Pancreas (tissue), 10 donors: ENCODE measurements at places on chromosomes 16 and 17. TPM values are rescaled to one million over a fixed set of nuclear protein-coding genes. Genes with fewer than 3 reads are reported as not detected.

GRCh38 chr16:79964104-79964503 is 363.6 kb upstream of the MAF start:
- no peaks in the 10 kb centered on the region for H3K27me3 ChIP-seq
- no peaks in the 10 kb centered on the region for H3K4me1 ChIP-seq
- DNase-seq: no peak

FBXO47 gene
- not detected for total RNA-seq

DNA sequence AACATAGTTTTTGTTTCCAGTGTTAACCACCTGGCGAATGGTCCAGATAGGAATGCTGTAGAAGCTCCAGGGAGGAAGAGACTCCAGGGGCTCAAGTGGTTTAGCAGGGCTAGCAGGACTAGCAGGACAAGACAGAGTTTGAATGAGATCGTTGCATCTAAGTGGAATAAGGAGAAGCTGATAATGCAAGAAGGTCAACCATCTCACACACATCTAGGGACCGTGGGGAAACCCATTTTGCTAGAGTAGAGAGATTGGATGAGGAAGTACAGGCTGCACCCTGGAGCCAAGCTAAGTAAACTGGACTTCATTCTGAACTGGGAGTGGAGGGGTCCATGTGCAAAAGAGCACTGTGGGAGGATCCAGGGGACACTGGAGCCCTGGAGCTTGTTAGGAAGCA is 86.1 kb upstream of the HSBP1 start:
- no peak for DNase-seq
- H3K4me3 ChIP-seq: no peak overlapping the region
- no peaks in the 10 kb centered on the region for H3K36me3 ChIP-seq

ARL5C gene
- total RNA-seq: 0.73 TPM

DNA sequence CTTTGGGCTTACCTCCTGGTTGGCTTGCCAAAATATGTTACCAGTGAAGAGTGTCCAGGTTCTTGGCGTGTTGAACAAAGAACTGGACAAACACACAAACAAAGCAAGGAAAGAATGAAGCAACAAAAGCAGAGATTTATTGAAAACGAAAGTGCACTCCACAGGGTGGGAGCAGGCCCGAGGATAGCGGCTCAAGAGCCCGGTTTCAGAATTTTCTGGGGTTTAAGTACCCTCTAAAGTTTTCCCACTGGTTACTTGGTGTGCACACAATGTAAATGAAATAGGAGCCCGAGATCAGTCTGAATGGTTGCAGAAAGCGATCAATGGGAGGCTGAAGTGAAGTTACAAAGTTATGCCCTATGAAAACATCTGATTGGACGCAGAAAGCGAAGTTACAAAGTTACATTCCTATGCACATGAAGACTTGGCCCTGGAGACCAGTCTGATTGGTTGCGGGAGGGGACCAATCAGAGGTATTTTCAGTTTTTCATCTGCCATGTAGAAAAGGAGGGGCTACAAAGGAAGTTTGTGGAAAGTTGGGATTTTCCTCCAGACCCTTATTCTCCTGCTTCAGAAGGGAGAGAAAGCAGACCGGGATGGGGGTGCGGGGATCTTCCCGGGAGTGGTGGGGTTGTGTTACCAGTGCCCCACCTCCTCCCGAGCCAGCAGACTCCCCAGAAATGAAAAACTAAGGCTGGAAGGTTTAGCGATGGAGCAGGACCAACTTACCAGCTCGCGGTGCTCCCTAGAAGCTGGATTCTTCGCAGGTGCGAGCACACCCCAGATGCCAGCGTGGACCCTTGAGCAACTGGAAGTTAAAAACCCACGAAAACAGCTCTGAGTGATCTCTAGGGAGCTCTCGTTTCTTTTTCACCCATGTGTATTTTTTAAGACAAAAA is at the start of gene SLFN12:
TSS of gene SLFN12 (minus strand) at position 325 of the 899 bp plus-strand sequence. CDS start 9,472 bp downstream, outside the sequence.
- peak within 1 kb of the TSS; percentile 41 for H3K4me3 ChIP-seq
- H3K4me1 ChIP-seq: peaks cover 10% of the 10 kb centered on the region
- no peaks in the 10 kb centered on the region for H3K27me3 ChIP-seq
- H3K27ac ChIP-seq: peak within 1 kb of the TSS; percentile 76
- H3K36me3 ChIP-seq: no peaks in the 10 kb centered on the region
- no peak for DNase-seq

DNA sequence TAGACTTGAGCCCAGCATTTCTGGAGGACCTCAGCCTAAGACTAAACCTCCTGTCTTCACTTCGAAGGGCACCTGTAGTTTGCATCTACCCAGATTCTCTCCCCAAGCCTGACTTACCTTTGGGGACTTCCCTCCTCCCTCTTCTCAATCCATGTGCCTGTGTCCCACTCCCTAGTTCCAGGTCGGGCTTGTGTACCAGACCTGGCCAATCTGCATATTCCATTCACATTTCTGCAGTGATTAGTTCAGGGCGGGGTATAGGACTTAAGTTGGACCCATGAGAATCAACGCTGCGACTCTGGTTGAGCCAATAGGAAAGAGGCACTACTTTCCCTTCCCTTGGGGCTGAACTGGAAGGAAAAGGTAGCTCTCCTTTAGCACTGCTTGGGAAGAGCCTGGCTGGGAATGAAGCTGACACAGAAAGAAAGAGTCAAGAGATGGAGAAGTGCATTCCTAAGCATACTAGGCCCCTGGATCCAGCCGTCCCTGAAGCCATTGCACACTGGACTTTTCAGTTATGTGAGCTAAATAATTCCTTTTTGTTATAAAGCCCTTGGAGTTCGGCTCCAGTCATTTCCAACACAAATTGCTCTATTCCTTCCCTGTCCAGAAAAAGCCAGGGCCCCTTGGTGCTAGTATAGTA is 2.5 kb downstream of the TRADD start:
- H3K27me3 ChIP-seq: no peaks in the 10 kb centered on the region
- DNase-seq: no peak
- H3K36me3 ChIP-seq: no peaks in the 10 kb centered on the region

FOXF1 gene
- total RNA-seq: 0.43 TPM

DNA sequence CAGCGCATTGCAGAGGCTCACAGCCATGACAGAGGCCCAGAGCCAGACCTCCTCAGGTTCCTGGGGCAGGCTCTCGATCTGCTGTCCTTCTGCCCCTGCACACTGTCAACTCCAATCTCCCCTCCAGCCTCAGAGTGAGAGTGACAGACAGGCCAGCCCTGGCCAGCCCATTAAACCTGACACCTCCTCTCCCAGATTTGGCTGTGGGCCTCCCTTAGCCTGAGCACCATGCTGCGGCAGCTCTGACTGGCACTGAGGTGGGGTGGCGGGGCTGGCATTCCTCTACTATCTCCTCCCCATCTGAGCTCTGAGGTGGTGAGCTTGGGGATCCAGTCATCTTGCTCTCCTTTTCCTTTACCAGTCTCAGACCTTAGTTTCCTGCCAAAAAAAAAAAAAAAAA is 15.5 kb upstream of the C1QL1 start:
- H3K27me3 ChIP-seq: no peaks in the 10 kb centered on the region
- no peak overlapping the region for H3K27ac ChIP-seq
- H3K4me1 ChIP-seq: no peaks in the 10 kb centered on the region
- DNase-seq: no peak

DNA sequence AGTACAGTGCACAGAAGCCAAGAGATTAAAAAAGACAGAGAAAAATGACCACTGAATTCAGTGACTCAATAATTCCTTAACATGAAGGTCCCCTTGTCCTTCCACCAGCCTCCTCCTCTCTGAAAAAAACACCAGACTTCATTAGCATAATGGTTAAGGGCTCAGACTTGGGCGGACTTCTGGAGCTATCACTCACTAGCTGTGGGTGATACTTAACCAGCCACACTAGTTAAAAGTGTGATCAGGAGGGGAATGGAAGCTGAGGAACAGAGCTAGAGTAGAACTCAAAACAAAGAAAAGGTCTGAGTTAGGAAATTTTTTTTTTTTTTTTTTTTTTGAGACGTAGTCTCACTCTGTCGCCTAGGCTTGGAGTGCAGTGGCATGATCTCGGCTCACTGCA is 23.2 kb downstream of the ZNF652 start:
- DNase-seq: no peak
- H3K4me1 ChIP-seq: peaks cover 19% of the 10 kb centered on the region
- no peak overlapping the region for H3K4me3 ChIP-seq
- H3K27ac ChIP-seq: no peak overlapping the region

SEPTIN1 gene
- 1.2 TPM for total RNA-seq

FBXL20 gene
- 5.3 TPM for total RNA-seq

DNA sequence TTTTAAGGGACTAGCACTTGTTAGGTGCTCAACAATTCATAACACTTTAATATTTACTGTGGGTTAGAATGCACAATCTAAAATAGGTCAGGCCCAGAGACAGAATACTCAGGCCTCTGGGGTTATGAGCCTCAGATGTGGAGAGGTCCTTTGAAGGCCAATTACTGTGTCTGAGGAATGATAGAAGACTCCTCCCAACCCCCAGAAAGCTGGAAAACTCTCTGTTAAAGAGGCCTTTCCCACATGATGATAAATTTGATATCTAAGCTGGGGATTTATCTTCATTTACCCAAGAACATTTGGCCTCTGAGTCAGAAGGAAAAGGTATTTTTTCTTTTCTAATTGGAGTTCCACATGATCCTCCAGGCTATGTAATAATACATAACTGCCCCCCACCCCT is 41.1 kb upstream of the MMD start:
- no peak overlapping the region for H3K27ac ChIP-seq
- no peaks in the 10 kb centered on the region for H3K27me3 ChIP-seq
- DNase-seq: no peak
- no peak overlapping the region for H3K4me3 ChIP-seq
- H3K36me3 ChIP-seq: no peaks in the 10 kb centered on the region

GRCh38 chr17:2002767-2003329 is 22.3 kb downstream of the RTN4RL1 start:
- no peak overlapping the region for H3K4me3 ChIP-seq
- DNase-seq: no peak
- no peaks in the 10 kb centered on the region for H3K36me3 ChIP-seq
- no peaks in the 10 kb centered on the region for H3K27me3 ChIP-seq
- H3K4me1 ChIP-seq: peaks cover 16% of the 10 kb centered on the region
- peak overlapping the region; percentile 49 for H3K27ac ChIP-seq

- no peak for DNase-seq
- H3K27me3 ChIP-seq: no peaks in the 10 kb centered on the region
- H3K36me3 ChIP-seq: no peaks in the 10 kb centered on the region
- H3K27ac ChIP-seq: no peak overlapping the region
These were observed 8.7 kb upstream of the UBE2G1 start for GRCh38 chr17:4375039-4375748.

DNA sequence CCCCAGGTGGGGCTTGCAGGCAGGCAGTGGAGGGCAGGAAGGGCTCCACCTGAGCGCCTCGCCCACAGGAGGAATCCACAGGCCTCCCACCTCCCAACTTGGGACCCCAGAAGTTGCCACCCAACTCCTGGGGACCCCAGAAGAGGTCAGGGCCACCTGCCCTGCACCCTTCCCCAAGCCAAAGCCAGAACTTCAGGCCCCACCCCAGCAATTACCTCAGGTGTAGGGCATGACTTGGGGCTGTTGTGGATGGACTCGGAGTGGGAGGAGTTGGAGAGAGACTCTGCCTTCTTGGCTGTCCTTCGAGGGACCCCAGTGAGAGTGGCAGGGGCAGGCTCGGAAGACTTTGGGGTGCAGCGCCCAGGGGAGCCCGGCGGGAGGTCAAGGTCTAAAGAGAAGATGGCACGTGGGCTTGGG is 10.5 kb downstream of the TSPOAP1 start:
- H3K27me3 ChIP-seq: no peaks in the 10 kb centered on the region
- no peak for DNase-seq
- H3K4me3 ChIP-seq: no peak overlapping the region
- no peaks in the 10 kb centered on the region for H3K4me1 ChIP-seq

SOST gene
- total RNA-seq: not detected

- H3K4me1 ChIP-seq: peaks cover 4% of the 10 kb centered on the region
- H3K27ac ChIP-seq: peak overlapping the region; percentile 17
- DNase-seq: no peak
- no peak overlapping the region for H3K4me3 ChIP-seq
These were observed 18.1 kb downstream of the PPL start for GRCh38 chr16:4918781-4919251.

NPIPB6 gene
- total RNA-seq: 2.0 TPM

CCL5 gene
- total RNA-seq: 1.5 TPM

PERCC1 gene
- total RNA-seq: not detected

TAC4 gene
- not detected for total RNA-seq

DNA sequence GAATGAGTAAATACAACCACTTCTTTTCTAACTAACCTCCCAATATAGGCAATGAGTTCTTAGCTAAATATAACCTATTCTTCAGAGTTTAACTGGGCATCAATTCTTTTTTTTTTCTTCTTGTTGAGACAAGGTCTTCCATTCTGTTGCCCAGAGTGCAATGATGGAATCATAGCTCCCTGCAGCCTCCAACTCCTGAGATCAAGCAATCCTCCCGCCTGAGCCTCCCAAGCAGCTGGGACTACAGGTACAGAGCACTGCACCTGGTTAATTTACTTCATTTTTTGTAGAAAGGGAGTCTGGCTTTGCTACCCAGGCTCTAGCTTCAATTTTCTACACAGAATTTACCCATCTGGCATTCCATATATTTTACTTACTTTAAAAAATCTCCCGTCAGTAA is 1.1 kb downstream of the METTL16 start:
- peak overlapping the region; percentile 73 for H3K4me3 ChIP-seq
- no peak for DNase-seq
- peaks cover 12% of the 10 kb centered on the region for H3K4me1 ChIP-seq
- no peaks in the 10 kb centered on the region for H3K36me3 ChIP-seq
- H3K27me3 ChIP-seq: no peaks in the 10 kb centered on the region

GRCh38 chr17:35752471-35752870 is 568 bp downstream of the GAS2L2 start:
- no peaks in the 10 kb centered on the region for H3K27me3 ChIP-seq
- peak; percentile 90 for DNase-seq
- H3K36me3 ChIP-seq: no peaks in the 10 kb centered on the region
- H3K27ac ChIP-seq: no peak overlapping the region

GRCh38 chr17:6699997-6700947 is 12.9 kb downstream of the SLC13A5 start:
- DNase-seq: no peak
- no peaks in the 10 kb centered on the region for H3K36me3 ChIP-seq
- no peak overlapping the region for H3K4me3 ChIP-seq
- no peaks in the 10 kb centered on the region for H3K4me1 ChIP-seq
- H3K27me3 ChIP-seq: no peaks in the 10 kb centered on the region
- H3K27ac ChIP-seq: no peak overlapping the region

C16orf89 gene
- 5.2 TPM for total RNA-seq

- H3K4me3 ChIP-seq: no peak overlapping the region
- H3K36me3 ChIP-seq: no peaks in the 10 kb centered on the region
- no peak for DNase-seq
These were observed 78.8 kb downstream of the ZFHX3 start for GRCh38 chr16:72969146-72969545.

PLLP gene
- total RNA-seq: 26.8 TPM

- DNase-seq: no peak
- H3K4me1 ChIP-seq: no peaks in the 10 kb centered on the region
- no peaks in the 10 kb centered on the region for H3K36me3 ChIP-seq
- H3K27me3 ChIP-seq: no peaks in the 10 kb centered on the region
- no peak overlapping the region for H3K27ac ChIP-seq
- no peak overlapping the region for H3K4me3 ChIP-seq
These were observed 108.7 kb downstream of the SMG6 start for GRCh38 chr17:2194889-2195335.
